NCI-H2029 (cell line): ENCODE measurements at places on chromosomes 11 and 22.

DNA sequence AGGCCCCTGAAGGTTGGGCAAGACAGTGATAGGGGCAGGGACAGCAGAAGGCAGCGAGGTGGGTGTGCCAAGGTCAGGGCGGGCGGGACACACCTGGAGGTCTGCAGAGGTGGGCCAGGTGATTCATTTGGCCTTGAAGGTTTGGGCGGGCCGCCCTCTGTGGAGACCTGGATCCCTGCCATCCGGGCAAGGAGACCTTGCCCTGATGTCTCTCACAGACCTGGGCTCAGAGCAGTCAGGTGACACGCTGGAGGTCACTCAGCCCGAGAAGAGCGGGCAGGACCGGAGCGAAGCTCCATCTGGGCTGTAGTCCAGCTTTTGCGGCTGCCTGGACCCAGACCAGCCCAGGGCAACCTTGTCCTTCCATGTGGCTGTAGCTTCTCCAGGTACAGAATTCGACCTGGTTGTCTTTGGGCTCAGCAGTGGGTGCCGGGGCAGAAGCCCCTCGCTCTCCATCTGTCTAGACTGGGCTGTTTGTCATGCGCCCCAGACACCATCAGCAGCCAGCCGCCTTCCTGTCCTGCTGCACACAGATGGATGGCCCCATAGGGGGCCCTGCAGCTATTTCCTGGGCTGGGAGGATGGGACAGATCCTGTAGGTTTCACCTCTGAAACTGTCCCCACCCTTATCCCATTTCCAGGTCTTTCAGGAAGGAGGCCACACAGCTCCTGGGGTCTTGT lies 3.1 kb downstream of the MRGPRG start:
- DNase-seq, result no peak

- DNase-seq, result no peak
Observed at GRCh38 chr22:46833228-46833627, 70.8 kb downstream of the TBC1D22A start.

DNA sequence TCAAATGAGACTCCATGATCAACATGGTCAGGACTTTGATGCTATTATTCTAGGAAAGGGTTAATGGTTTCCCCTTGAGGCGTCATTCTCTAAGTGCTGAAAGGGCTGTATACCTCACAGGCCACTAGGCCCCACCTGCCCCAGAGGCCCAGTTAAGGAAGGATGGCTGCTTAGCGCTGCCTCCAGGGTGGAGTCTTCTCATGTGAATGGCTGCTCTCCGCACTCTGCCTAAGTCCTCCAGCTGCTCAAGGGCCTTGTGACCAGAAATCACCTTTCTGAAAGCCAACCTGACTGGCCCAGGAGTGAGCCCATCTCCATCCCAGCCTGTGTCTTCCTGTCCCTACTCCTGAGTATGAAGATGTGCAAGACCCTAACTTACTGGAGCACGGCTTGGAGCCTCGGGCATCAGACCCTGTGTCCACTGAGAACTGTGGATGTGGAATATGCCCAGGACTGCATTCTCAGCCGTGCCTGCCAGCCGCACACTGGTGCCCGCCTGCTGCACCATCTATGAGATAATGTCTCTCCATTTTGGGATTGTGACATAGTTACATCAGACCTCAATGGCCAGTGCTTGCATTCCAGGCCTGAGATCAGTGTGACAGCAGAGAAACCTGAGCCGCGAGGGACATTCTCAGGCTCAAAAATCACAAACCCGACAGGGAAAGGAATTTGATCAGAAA lies 51.0 kb downstream of the SNX19 start:
- no peak for DNase-seq

GRCh38 chr11:67542169-67542568 lies 18.9 kb upstream of the CABP2 start:
- no peak for DNase-seq

GRCh38 chr11:68461575-68461917 lies 994 bp downstream of the PPP6R3 start:
- DNase-seq, result no peak

DNA sequence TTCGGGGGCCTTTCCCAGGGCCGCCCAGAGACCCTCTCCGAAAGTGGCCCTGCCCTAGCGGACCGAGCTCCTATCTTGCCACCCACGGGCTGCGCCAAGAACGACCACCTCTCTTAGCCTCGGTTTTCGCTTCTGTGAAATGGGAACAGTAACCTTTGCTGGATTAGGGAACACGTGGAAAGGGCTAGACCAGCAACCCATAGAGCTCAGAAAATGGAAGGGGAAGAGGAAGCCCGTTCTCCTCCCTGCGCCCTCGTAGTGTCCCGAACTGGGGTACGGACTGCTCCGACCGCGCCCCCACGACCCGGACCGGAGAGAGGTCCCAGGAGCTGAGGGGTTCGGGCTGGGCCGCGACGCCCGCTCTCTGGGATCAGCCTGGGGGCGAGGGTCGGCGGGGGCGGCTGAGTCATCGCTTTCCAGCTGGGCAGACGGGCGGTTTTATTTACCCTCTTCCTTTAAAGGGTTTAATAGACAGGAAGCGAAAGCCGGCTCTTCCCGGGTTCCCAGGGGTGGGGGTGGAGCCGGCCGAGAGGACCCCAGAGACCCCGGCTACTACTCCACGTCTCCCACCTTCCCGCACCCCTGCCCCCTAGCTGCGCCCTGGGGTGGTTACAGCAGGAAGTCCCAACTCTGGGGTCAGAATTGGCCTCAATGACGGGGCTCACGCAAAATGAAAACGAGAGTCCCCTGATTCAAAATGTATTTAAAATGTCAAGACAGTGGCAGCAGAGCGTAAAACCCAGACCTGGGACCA lies 907 bp upstream of the PHLDA2 start:
- DNase-seq, result peak; percentile 49

DNA sequence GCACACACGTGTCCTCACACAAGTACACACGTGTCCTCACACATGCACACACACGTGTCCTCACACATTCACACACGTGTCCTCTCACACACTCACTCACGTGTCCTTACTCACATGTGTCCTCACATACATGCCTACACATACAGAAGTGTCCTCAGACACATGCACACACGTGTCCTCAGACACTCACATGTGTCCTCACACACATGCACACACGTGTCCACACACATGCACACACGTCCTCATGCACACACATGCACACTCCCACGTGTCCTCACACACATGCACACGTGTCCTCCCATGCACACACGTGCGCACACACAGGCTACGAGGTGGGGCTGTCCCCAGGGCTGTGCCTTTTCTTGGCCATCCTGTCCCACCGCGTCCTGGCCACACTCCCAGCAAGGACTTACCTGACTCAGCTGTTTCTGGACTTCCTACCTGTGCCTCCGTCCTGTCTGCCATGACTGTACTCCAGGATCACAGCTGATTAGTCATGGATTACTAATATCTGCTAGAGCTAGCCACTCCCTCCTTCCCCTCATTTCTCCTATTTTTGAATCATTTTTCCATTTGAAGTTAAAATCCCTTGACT lies 990.2 kb downstream of the BRD1 start:
- DNase-seq, result no peak

DNA sequence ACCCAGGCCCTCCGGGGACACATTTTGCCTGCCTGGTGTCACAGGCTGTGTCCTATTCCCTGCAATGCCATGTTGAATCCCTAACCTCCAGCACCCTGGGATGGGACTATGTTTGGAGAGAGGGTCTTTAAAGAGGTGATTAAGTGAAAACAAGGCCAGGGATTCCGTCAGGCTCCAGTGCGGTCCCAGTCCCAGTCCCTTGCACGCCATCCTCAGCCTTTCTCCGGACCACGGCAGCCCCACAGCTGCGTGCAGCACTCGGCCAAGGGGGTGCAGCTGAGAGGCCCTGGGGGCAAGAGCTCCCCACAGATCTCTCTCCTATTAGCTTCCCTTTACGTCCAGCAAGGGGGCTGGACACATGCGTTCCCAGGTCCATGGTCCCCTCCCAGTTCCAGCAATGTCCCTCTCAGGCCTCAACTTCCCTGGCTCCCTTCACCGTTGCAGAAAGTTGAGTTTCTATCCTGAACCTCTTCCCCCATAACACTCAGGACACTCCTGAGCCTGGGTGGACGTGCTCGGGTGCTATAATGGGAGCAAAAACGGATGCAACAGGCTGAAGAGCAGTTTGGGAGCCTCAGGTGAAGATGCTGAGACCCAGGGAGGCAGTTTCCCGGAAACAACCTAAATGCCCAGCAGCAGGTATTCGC lies 1422.7 kb downstream of the BRD1 start:
- no peak for DNase-seq

DNA sequence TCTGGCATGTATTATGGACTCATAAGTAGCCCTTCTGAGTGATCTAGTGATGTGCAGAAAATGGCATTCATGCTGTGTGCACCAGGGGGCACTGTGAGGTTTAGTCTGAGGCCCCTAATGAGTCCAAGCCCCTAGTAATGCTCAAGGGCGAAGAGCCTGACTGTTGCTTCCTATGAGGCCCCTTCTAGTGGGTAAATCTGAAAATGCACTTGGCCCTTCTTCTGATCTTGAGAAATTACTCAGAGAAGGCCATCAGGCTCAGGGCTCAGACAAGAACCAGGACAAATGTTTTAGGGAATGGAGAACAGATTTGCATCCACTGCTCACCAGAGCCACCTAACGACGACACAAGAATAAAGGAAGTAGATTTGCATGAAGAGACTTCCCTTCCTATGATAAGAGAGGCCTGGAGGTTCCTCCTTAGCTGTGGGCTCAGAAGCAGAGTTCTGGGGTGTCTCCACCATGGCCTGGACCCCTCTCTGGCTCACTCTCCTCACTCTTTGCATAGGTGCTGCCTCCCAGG lies 75.8 kb downstream of the GGTLC2 start:
- DNase-seq, result no peak

GRCh38 chr11:134231958-134232659 lies 7.6 kb downstream of the VPS26B start:
- no peak for DNase-seq

DNA sequence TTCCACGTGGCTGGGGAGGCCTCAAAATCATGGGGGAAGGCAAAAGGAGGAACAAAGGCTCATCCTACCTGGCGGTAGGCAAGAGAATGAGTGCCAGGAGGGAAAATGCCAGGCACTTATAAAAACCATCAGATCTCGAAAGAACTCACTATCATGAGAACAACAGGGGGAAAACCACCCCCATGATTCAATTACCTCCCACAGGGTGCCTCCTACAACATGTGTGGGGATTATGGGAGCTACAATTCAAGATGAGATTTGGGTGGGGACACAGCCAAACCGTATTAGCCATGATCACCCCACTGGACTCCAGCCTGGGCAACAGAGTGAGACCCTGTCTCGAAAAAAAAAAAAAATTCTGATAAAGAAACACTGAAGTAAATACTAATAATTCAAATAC lies 87.1 kb downstream of the FCHSD2 start:
- DNase-seq, result no peak

DNA sequence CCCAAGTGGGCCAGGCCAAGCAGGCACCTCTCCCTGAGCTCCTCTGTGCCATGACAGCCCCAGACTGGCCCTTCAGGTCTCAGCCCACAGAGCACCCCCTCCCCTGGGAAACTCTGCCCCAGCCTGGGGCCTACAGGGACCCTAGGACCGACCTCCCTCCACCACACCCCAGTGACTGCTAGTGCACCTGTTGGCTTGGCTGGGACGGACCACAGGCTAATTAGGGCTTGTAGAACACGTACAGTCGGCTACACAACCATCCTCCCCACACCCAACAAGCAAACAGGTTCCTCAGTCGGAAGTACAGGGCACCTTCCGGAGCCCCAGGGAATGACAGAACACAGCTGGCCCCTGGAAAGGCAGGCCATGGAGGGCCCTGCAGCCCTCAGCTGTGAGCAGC lies 4.3 kb downstream of the SBF1 start:
- no peak for DNase-seq

DNA sequence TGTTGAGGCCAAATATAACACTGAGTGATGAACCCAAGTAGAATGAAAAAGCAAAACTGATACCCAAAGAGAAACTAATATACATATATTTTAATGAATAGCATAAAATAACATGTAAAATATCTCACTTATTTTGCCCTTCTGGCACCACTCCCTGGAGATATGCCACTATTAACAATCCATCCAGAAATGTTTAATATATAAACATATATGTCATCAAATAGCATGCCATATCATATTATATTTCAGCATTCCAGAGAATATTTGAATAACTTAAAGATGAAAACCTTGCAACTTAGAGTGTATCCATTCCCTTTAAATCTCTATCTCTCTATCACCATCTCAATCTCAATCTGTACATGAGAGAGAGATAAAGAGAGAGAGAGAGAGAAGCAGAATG lies 1073.3 kb upstream of the RAG2 start:
- DNase-seq, result no peak

DNA sequence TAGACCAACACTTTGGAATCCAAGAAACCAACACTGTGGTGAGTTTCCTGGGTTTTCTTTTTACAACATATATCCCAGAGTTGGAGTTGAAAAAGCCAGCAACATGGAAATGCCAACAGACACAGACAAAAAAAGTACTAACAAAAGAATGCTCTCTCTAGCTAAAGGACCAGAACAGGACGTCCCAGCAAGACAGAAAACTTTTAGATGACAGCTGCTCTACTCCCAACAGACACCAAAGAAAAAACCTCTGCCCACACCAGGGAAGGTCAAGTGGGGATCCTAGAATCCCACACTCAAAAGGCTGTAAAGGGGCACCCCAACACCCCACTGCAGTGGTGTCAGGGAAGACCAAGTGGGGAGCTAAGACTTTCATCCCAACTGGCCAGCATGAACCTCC lies 23.3 kb downstream of the RRAS2 start:
- no peak for DNase-seq

GRCh38 chr22:20319041-20319744 lies 667 bp downstream of the DGCR6L start:
- DNase-seq, result no peak

DNA sequence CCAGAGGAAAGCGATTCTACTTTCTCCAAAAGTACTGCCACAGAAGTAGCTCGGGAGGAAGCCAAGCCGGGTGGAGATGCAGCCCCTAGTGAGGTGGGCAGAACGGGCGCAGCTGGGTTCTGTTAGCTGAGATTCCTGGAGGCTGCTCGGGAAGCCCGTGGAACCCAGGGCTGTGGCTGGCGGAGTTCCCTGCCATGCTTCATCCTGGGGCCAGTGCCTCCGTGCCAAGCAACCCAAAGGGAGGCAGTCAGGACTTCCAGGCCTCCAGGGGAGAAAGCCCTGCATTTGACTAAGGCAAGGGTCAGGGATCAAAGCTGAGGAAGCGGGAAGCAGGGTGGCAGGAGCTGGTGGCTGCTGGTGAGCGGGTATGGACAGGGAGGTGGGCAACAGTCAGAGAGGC lies 6.7 kb upstream of the TRMU start:
- no peak for DNase-seq

DNA sequence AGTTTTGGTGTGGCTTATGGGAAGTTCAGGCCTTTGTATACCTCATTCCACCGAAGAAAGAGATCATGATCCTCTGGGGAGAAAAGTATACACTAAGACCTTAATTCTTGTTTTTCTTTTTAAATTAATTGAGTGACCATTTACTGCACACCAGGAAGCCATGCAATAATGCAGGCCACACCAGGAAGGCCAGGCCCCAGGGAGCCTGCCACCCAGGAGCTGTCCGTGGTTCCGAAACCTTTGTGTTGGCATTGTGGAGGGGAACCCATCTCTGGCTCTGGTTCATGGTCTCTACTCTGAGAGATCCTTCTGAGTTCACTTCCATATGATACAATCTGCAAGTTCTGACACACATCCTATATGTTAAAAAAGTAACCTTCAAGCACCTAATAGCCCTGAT lies 291.8 kb downstream of the MIAT start:
- no peak for DNase-seq

- no peak for DNase-seq
Observed at GRCh38 chr22:40578171-40578570, 58.3 kb downstream of the MRTFA start.
